ENCODE measurements at places on chromosomes 5 and 9.

DNA sequence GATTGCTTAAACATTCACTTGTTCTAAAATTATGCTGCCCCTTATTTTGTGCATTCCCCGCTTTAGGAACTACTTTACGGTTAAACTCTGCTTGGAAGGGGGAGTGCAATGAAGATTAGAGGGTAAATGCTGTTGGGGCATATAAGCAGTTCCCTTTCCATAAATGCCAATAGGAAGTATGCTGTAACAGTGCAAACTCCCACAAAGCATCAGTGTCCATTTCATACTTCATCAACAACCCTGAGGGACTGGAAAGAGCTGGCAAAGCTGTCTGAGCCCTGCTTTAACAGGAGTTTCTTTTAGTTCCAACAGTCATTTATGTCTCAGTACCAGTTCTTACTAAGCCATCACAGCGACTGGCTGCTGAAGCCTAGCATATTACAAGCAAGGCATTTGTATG, 1.8 kb downstream of the ACTL7A start:
- no peak for DNase-seq

GRCh38 chr9:112784020-112784785, 33.6 kb downstream of the SNX30 start:
- DNase-seq, result no peak

DNA sequence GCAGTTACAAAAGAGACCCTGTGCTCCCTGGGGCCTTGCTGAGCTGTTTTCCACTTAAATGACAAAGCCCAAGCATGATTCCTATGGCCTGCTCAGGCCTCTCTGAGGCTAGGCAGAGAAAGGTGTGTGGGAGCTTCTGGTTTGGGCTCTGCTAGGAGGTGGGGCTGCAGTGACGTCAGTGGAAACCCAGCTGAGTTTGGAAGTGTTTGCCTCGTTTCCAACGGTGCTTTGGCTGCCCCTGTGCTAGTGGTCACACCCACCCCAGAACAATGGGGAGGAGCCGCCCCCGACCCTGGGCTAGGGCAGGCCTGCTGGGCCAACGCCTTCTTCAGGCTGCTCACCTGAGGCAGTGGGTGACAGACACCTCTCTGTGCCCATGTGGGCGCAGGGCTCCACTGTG, 10.4 kb downstream of the ANGPTL2 start:
- DNase-seq, result no peak

GRCh38 chr9:131590449-131590848, 45.1 kb downstream of the PRRT1B start:
- DNase-seq, result no peak

DNA sequence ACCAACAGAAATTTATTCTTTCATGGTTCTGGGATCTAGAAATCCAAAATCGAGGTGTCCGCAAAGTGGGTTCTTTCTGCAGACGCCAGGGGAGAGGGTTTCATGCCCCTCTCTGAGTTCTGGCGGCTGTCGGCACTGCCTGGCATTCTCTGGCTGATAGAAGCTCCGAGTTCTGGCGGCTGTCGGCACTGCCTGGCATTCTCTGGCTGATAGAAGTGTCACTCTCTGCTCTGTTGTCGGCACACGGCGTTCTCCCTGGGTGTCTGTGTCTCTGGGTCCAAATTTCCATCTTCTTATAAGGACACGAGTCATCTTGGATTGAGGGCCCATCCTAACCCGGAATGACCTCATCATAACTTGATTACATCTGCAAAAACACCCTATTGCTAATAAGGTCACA, 7.6 kb downstream of the GFI1B start:
- no peak for DNase-seq

DNA sequence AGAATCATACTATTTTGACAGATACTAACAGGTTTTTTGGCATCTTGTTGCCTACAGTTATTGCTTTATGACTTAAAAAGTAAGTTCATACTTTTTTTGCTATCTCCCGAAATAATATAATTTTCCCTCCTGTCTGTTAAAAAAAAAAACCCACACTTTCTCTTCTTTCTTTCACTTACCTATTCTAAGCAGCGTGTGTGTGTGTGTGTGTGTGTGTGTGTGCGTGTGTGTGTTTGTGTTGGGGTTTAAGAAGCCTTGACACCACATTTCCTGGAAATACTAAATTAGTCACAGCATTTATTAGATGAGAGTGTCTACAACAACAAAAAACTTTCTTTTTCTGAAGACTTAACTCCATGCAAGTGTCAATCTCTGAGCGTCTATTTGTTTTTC, 12.4 kb downstream of the TNFAIP8 start:
- no peak for DNase-seq

- no peak for DNase-seq
These were observed 1.8 kb downstream of the PRR7 start for GRCh38 chr5:177448244-177448950.

GRCh38 chr5:33737284-33737683, 154.5 kb downstream of the ADAMTS12 start:
- no peak for DNase-seq

All from NCI-H2107 (cell line).